Uterus (tissue), 4 donors: ENCODE measurements at places on chromosomes 4 and X.

- no peak for DNase-seq
These were observed 3.1 kb downstream of the JADE1 start for GRCh38 chr4:128812442-128813235.

GRCh38 chr4:153232768-153233167 lies 28.5 kb downstream of the TRIM2 start:
- no peak for DNase-seq

GRCh38 chrX:8692871-8693270 lies 39.1 kb downstream of the ANOS1 start:
- no peak for DNase-seq

DNA sequence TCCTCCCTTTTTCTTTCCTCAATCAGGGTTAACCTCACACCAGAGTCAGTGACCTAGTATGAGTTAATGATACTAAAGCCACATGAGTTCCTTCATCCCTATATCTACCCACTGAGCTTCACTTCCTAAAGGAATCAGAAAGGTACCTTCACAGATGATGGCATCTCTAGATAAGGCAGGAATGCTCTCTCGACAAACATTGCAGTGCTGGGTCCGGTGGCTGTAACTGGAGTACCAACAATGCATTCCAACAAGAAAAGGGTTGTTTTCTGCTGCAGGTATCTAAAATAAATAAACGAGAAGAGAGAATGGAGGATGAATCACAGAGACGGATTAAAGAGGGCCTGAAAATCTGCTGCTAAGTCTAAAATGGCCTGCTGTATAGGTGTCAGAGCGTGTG lies 66.7 kb downstream of the DGKK start:
- DNase-seq: no peak

DNA sequence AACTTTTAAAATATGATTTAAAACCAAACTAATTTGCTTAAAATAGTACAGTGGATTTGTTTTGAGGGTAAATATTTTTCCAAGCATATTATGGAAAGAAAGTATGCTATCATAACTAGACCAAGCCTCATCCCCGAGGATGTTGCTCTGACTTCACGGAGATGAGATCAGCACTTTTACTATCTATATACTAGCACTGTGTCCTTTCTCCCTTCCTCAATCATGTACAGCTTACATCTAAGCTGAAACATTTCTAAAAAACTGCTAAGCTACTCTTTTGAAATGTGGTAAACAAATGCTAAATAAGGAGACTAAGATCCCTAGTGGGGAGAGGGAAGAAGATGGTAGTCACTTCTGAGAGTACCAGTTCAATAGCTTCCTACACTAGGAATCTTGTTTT lies 23.8 kb downstream of the AMMECR1 start:
- no peak for DNase-seq

DNA sequence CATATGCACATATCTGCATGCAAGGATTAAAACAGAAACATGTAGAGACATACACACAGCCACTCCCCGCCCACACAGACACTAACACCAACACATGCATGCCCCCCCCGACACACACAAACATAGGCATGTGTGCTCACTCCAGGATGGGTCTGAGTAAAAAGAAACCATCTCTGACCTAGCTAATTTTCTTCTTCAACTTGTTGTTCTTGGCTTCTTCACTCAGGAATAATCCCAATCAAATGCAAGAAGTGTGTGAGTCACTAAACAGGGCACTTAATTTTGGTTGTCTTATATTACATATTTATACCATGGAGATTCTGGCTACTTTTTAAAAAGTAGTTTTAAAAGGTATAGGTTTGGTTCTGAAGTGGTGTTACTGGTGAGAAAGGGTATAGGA lies 28.3 kb downstream of the ENOX2 start:
- DNase-seq: no peak

- no peak for DNase-seq
These were observed 52.7 kb upstream of the FAT4 start for GRCh38 chr4:125262079-125262478.
